ENCODE measurements at places on chromosomes 2 and 18.

- DNase-seq = no peak
Measured at GRCh38 chr2:68487773-68488355, 20.5 kb downstream of the APLF start.

GRCh38 chr2:149799013-149799705 lies 211.6 kb upstream of the MMADHC start:
- DNase-seq = no peak

DNA sequence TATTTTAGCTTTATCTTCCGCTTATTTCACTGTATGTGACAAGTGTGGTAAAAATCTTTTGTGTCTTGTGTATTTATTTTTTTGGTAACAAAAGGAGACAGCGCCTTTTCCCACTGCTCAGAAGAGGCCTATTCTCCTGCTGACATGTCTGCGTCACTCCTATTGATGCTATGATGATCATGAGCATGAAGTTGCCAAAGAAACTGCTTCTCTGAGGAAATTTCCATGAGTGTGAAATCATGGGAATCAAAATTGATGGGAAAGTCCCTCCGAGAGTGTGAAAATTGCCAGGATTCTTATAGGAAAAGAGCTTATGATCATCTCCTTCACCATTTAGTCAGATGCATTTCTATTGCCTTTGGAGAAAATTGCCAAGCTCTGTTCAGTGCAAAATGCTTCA lies 36.5 kb upstream of the DARS1 start:
- DNase-seq = no peak

DNA sequence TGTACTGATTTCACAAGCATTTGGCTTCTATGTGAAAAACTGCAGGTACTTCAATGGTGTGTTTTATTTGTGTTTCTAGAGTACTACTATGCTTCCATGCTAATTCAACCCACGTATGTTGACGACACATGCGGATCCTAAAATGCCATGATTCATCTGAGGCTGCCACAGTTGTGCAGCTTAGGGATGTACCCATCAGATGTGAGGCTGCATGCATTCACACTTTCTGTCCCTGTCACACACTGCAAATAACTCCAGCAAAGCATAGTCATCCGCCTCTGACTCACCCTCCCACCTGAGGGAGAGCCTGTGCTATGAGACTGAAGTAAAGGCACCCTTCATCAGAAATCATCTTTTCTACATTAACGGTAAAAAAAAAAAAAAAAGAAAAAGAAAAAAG lies 22.1 kb upstream of the SERTAD2 start:
- no peak for DNase-seq

- DNase-seq = no peak
Measured at GRCh38 chr18:1511619-1512311, 607.1 kb downstream of the ADCYAP1 start.

Measured in central memory CD8-positive, alpha-beta T cell (primary cell).